ENCODE measurements at places on chromosomes 11 and 22.

- no peak for DNase-seq
Observed at GRCh38 chr22:48106715-48107259, 1344.3 kb downstream of the TBC1D22A start.

DNA sequence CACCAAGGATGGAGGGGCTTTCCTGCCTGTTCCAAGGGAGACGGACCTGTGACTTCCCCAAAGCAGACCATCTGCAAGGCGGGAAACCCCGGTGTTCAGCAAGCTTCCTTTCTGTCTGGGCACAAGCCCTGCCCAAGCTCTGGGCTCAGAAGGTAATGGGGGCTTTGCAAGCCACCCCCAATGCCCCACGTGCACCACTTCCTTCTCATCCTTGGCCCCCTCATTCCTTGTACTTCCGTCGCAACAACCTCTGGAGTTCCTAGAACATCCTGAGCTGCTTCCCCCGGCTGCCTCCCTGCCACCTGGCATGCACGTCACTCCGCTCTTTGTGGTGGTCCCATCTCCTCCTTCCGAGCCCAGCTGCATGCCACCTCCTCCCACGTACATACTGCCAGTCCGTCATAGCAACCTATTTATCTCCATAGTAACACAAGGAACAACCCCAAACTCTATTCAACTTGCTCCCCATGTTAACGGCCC, 3.9 kb downstream of the MYEOV start:
- DNase-seq: no peak

DNA sequence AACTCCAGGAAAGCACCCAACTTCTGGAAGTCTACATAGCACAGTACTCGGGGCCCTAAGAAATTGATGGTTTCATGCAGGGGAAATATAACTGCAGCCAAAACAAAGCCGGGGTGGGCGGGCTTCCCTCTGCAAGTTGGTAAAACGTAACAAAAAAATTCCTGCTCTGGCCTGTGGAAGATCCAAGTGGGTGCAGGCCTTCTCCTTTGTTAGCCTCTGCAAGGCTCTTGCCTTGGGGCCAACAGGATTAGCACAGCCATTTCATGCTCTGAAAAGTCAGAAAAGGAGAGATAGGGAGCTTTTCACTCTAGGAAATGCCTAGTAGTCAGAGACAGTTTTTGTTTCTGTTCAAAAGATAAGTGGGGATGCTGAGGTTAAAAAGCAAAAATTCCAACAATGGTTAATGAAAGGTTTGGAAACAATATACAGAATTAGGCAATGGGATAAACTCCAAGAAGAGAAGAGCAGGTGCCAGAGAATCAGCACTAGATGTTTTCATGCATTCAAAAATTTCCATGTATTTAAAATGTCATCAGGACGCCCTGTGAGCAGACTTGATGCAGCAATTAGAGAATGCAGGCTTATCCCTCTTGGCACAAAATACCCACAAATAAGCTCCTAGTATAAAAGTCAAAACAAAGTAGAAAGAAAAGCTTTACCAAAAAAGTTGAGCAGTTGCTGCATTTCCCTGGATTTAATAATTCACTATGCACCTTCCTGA, 72.3 kb upstream of the CHRM4 start:
- no peak for DNase-seq

DNA sequence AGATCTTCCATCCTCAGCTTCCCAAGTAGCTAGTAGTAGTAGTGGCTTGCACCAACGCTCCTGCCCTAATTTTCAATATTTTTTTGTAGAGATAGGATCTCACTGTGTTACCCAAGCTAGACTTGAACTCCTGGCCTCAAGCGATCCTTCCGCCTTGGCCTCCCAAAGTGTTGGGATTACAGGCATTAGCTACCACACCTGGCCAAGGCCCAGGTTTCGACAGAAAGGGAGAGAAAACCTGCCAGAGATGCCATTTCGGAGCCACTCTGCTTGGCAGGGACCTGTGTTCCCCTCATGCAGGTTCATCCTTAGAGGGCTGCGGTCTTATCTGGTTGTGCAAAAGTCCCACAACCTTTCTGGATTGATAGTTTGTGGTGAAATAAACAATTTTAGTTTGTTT, 41.4 kb downstream of the FAM83F start:
- DNase-seq: no peak

DNA sequence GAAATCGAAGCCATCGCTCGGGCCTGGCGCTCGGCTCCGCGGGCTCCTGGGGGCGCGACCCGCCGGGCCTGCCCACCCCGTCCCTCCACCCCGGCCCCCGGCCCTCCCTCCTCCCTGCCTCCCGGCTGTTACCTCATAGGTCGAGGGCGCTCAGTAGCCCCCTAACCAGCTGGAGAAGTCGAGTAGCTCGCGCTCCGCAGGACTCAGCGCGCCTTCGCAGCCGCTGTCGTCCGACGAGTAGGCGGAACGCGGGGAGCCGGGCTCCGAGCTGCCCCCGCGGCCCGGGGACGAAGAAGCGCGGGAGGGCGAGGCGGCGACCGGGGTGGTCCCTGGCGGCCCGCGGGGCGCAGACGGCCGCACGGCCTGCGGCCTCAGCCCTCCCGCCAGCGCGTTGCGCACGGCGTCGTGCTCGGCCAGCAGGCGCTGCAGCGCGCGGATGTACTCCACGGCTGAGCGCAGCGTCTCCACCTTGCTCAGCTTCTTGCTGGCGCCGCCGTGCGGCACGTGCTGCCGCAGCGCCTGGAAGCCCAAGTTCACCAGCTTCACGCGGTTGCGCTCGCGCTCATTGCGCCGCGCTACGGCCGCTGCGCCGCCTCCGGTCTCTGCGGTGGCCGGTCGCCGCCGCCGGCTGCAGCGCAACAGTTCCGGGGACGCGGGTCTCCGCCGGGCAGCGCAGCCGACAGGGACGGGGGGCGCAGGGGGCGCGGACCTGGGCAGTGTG, 627 bp downstream of the ASCL2 start:
- no peak for DNase-seq

DNA sequence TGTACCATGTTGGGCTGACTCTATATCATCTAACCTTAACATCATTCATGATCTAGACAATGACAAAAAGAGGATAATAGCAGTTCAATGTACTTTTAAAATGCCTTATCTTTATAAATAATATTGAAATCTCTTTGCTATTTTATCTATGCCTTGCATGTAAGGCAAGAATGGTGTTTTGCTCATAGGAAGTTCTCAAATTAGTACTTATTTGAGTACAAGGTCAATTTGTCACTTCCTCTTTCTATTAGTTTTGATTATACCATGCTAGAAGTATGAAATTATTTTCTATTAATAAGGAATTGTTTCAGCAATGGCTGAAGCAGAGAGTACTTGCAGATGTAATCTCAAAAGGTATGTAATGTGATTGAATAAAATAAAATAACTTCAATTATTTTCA, 1285.4 kb upstream of the TENM4 start:
- no peak for DNase-seq

GRCh38 chr22:25722626-25723025, 19.4 kb upstream of the MYO18B start:
- no peak for DNase-seq

DNA sequence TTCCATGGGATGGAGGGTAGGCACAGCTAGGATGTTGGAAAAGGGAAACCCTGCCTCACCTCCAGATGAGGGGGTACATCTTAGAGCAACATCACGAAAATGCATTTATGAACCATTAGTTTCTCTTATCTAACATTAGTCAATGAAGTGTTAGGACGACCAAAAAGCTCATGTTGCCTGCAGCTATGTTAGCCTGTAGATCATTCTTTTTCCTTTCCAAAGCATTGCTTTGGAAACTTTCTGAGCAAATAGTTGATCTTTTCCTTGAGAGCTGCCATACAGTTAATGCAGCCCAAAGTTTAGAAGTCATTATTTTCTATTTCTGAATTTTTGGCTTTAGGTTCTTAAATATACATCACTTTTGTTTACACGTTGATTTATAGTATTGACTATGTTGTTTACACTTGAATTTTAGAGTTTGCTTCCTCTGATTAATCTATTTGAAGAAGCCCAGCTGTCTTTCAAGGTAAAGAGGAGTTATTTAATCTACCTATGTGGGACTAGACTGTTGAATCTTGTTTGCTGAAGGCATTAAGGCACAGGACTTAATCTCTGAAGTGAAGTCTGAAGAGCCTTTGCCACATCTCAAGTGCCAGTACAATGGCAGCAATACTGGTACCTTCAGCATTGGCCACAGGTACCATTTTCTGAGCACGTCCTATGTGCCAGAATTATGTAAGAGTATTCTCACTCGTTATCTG, 11.0 kb downstream of the POU2AF3 start:
- DNase-seq: no peak

- DNase-seq: no peak
Observed at GRCh38 chr22:32801537-32802236, at the start of gene TIMP3. TSS of gene TIMP3 (plus strand) at chr22:32801705. CDS start at chr22:32802002, 297 bp downstream.

GRCh38 chr11:126816645-126817044, 183.9 kb downstream of the KIRREL3 start:
- DNase-seq: no peak

GRCh38 chr11:73530109-73530508, 67.8 kb downstream of the FAM168A start:
- DNase-seq: no peak

DNA sequence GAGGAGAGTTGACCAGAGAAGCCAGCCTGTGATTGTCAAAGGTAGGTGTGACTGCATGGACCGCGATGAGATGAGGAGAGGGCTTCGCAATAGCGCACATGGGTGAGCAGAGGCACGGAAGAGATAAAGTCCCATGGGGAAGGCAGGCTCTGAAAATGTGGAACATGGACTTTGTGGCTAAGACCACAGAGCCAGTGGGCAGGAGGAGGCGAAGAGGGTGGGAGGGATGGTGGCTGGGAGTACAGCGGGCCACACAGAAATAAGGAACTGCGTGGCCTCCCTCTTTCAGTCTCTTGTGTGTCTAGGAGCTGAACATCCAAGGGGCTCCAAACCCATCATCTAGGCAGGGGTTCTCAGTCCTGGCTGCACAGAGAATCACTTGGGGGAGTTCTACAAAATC, 98.6 kb downstream of the TENM4 start:
- DNase-seq: no peak

DNA sequence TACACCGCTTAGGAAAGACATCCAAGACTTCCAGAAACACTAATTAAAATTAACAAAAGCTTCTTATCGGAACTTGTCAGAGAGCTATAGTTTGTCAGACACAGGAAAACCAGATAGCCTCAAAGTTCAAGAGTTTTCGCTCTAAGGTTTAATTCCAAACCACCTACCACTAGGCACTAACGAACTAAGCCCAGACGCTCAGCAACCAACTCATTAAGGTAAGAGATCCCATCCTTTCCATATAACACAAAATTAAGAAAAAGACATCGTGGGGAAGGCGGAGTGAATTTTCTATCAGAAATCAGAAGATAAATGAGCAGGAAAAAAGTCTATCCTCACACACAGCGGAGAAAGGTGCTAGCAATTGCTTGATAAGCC, 382 bp downstream of the IMMP1L start:
- DNase-seq: no peak

DNA sequence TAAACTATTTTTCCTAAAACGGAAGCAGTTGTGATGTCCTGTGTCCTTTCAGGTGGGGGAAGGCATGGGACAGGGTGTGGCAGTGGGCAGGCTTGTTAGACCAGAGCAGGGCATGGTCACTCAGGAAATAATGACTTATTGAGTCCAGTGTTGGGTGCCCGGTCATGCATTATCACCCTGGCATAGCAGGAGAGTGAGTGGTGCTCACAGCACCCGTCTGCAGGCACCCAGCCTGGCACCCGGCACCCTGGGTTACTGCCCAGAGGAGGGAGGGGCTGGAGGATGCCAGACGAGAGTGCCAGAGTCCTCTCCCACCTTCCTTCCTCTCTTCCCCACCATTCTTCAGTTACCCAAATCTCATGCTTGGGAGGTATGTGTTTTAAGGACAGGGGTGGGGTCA, 59.1 kb downstream of the ST3GAL4 start:
- no peak for DNase-seq

GRCh38 chr11:133354069-133354468, 178.2 kb downstream of the OPCML start:
- DNase-seq: no peak

DNA sequence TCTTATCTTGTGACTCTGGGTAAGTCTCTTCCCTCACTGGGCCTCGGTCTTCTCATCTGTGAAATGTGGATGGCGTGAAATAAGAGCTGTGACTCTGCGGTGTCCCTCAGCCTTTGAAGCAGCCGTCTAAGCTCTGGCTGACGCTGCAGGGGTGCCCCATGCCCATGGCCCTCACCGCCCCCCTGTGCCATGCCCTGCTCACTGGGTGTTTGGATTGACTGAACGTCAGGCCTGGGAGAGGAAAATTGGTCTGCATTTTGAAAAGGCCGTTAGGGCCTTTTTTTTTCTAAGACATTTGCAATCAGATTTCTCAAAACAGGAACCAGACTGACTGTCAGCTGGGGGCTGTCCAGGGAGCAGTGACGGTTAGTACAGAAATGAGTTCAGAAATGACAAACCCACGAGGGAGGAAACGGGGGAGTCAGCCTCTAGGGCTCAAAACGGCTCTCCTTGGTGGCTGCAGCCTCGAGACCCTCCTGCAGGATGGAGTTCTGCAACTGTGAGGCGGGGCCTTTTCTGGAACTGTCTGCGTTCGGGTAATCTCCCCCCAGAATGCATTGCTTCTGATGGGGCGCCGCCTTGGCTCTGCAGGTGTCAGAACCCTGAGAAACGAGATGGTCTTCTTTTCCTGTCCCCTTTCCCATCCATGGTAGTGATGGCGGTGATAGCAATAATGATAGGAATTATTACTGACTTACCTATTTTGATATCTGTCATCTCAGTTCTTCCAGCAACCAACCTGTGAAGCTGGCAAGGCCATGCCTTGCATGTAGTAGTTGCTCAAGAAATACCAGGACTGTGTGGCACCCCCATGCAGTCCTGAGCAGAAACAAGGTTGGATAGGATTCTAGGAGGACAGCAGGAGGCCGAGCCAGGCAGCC, 2.0 kb downstream of the GRK2 start:
- DNase-seq: no peak

DNA sequence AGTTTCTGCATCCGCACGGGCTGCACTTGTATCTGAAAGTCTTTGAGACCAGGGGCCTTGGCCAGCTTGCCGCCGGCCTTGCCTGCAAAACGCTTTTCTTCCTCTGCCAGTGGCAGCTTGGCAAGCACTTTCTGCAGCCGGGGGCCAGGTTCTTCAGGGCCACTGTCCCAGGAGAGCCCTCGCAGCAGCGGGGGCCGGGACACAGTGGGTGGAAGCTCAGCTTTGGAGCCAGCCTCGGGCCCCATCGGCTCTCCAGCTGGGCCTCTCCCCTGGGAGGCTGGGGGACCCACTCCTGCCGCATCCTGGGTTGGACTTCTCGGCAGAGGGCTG, 57.5 kb upstream of the LYVE1 start:
- no peak for DNase-seq

DNA sequence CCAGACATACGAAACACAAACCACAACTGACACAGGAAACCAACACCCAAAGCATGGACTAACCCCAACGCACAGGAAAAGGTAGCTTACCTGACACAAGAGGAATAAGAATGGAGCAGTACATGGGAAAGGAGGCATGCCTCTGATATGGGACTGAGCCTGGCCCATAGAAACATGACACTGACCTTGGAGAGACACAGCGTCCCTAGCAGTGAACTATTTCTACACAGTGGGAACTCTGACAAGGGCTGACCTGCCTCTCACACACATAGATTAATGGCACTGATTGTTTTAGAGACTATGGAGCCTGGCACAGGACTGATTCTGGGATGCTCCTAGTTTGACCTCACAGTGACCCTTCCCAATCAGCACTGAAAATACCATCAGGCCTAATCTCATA, 12.0 kb downstream of the CCKBR start:
- DNase-seq: no peak

Measured in NCI-H446 treated with DMSO at 0.1 percent for 48 hours (cell line).